ENCODE measurements at places on chromosomes 1 and 21. TPM values are rescaled to one million over a fixed set of nuclear protein-coding genes. Genes with fewer than 3 reads are reported as not detected.

DNA sequence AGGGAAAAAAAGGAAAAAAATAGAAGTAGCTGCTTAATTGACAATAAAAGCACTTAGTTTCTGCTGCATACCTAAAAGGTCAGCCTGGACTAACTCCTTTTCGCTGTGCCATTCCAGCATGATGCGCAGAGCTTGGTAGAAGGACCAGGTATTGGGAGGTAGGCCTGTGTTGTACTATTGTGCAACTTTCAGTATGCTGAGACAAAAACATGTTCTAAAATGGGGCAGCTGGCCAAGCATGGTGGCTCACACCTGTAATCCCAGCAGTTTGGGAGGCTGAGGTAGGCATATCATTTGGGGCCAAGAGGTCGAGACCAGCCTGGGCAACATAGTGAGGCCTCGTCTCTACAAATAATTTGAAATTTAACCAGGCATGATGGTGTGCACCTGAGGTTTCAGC lies 15.0 kb upstream of the SCCPDH start:
- no peaks in the 10 kb centered on the region for H3K27me3 ChIP-seq
- DNase-seq, result no peak
- H3K4me3 ChIP-seq, result no peak overlapping the region
- H3K36me3 ChIP-seq, result no peaks in the 10 kb centered on the region
- no peak overlapping the region for H3K27ac ChIP-seq

GRCh38 chr1:90074970-90075391 lies 80.1 kb downstream of the ZNF326 start:
- no peak for DNase-seq
- H3K4me1 ChIP-seq, result no peaks in the 10 kb centered on the region
- H3K27me3 ChIP-seq, result no peaks in the 10 kb centered on the region

DNA sequence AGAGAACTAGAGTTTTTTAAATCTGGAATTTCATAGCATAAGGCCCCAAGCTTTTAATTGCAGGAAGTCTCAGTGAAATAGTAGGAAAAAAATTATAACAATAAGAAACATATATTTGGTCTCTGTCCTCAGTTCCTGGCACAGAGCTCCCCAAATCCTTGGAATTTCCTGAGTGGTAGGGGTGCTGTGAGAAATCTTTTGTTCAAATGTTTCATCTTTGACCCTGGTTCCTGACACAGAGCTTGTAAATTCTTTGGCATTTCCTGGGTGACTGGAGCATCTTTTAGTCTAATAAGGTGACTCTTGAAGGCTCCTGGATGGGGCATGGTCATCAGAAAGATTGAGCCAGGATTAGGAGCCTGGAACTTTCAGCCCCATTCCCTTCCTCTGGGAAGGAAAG lies 225.7 kb upstream of the AJAP1 start:
- H3K4me3 ChIP-seq, result no peak overlapping the region
- H3K36me3 ChIP-seq, result no peaks in the 10 kb centered on the region
- no peak for DNase-seq
- no peaks in the 10 kb centered on the region for H3K27me3 ChIP-seq

GRCh38 chr1:116489231-116489697 lies 81.6 kb downstream of the CD58 start:
- H3K27ac ChIP-seq, result no peak overlapping the region
- H3K27me3 ChIP-seq, result no peaks in the 10 kb centered on the region
- no peak overlapping the region for H3K4me3 ChIP-seq
- no peak for DNase-seq

- H3K27ac ChIP-seq, result no peak overlapping the region
- DNase-seq, result no peak
Observed at GRCh38 chr1:47186267-47187185, 3.3 kb downstream of the PDZK1IP1 start.

GRCh38 chr1:14138135-14138506 lies 438.1 kb downstream of the PRDM2 start:
- no peak overlapping the region for H3K4me3 ChIP-seq
- DNase-seq, result no peak
- H3K27ac ChIP-seq, result no peak overlapping the region
- H3K27me3 ChIP-seq, result no peaks in the 10 kb centered on the region

Gene OR10K1
- total RNA-seq, result not detected

Gene HJV
- total RNA-seq, result not detected
